ENCODE measurements at places on chromosomes 2 and 18.

DNA sequence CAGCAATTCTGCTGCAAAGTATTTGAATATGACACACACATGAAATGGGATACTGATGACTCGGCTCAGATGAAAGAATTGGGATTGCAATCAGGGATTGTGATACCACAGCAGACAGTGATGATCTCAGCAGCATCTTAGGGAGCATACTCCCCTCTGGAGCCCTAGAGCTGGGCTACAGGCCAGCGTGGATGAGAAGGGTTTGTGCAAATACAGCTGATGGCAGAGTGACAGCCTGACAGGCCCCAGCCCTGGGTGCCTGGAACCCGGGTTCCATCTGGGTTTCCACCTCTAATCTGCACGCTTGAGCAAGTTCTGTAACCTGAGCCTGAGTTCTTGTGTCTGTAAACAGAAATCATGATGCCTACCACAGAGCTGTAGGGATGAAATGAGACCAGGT is 418.0 kb downstream of the LRATD1 start:
- DNase-seq, result peak; percentile 30

DNA sequence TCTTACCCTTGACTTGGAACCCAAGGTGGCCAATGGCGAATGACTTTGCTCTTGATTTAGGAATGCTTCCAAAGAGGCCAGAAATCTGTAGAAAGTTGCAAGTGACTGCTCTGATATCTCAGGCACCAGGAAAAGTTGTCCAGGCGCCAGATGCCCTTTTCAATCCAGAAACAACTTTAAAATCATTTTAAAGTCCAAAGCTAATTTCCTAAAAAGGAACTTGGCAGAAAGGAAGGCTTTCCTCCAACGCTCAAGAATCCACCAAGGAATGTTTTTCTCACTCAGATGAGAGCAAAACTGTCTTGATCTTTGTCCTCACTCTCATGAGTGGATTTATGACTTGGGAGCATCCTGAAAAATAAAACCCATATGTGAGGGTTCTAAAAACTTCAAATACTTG is 5.3 kb downstream of the NGEF start:
- DNase-seq, result no peak

DNA sequence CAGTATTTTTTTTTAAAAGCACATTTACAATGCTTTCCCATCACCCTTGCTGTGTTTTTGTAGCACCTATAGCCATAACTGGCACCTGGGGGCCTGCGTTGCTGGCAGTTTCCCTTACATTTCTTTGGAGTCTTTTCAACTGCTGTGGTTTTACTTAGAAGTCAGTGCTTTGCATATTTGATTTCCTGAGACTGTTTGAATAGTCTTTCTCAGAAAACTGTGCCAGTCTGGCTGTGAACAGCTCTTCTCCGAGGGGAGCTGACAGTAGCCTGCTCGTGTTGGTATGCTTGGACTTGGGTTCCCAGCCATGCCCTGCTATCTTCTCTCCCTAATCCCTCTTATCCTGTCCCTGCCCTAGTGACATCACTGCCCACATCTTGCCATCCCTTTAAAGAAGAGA is 81.5 kb downstream of the DPP4 start:
- DNase-seq, result no peak

GRCh38 chr2:96801005-96801785 is 14.9 kb upstream of the CNNM3 start:
- DNase-seq, result no peak

DNA sequence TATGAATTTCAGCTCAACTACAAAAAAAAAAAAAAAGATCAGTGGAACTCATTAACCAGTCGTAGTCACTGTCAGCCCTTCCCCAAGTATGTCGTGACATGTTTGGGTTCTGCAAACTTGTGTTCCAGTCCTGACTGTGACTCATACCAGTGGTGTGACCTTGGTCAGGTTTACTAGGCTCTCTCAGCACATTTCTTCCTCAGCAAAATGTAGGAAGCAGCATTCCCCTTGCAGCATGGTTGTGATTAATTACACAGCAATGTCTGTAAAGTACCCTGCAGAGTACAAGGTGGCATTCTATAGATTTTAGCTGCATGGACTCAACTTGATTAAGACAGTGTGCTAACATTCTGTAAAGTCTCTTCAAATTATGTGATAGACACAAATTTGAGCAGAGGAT is 156.9 kb downstream of the LAMA1 start:
- DNase-seq, result no peak

- DNase-seq, result no peak
Measured at GRCh38 chr2:220281771-220282170, 654.3 kb downstream of the SLC4A3 start.

GRCh38 chr2:8632755-8633154 is 49.1 kb upstream of the ID2 start:
- no peak for DNase-seq

DNA sequence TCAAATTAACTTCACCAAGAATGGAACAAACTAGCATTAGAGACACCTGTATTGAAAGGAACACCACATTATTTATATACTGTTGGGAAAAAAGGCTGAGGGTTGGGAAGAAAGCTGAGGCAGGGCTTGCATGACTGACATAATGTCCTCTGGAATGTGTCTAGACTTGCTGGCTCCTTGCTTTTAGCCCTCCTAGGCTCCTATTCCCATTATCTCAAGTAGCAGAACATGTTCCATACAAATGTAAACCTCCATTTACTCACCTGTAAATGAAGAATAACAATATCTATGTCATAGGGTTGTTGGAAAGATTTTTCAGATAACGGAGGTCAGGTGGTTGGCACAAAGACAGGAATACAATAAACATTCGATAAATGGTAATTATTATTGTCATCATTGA is 976 bp upstream of the ACADL start:
- no peak for DNase-seq

- DNase-seq, result no peak
Measured at GRCh38 chr2:71463342-71463654, 9.9 kb downstream of the DYSF start.

GRCh38 chr2:213216461-213216860 is 65.0 kb upstream of the IKZF2 start:
- DNase-seq, result peak; percentile 69

DNA sequence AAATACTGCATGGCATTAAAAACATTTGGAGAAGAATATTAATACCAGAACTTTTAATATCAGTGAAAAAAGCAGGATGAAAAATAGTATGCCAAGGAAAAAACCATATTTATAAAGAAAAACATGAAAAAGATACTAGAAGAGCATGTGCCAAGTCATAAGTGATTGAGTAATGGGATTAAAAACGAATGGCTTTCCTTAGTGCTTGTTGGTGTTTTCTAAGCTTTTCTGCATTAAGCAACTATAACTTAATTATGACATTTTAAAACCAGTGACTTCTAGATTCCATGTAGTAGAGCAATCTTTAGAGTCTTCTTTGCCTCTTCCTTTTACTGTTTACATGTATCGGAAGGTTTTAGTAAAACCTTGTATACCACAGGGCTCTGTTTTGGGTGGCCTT is 6.6 kb downstream of the MAPRE3 start:
- no peak for DNase-seq

DNA sequence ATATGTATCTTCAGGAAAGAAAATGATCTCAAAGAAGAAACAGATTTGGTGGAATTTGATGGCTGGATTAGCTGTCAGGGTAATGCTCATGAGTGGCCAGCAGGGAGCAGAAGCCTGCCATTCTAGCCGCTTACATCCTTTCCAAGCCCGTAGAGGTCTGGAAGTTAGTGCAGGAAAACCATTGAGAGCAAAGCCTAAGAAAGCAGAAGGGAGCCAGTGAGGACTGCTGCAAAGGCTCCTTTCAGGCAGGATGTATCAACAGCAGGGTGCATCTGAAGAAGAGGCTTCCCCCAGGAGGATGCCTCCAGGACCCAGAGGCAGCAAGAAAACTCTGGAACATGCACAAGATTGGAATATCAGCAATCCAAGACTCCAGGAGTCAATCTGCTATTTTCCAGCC is 22.9 kb upstream of the LBH start:
- DNase-seq, result peak; percentile 58

- peak; percentile 86 for DNase-seq
Measured at GRCh38 chr2:144414324-144414845, 105.5 kb downstream of the ZEB2 start.

DNA sequence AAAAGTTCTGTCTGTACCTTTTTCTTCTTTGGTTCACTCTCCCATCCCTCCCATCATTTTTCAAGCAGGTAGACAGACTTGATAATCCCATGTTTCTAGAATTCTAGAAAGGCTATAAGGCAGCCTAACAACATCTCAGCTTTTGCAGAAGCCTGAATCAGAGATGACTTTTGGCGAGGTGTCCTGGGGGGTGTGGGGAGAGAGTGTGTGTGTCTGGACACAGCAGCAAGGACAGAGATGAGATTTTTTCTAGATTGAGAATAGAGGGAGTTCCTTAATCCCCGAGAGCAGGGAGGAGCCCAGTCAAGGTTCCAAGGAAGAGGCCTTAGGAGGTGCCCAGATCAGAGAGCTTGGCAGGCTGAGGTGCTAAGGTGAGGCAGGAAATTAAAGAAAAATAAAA is 22.0 kb upstream of the LAPTM4A start:
- DNase-seq, result no peak

- DNase-seq, result no peak
Measured at GRCh38 chr2:150400849-150401248, 86.6 kb downstream of the RND3 start.

DNA sequence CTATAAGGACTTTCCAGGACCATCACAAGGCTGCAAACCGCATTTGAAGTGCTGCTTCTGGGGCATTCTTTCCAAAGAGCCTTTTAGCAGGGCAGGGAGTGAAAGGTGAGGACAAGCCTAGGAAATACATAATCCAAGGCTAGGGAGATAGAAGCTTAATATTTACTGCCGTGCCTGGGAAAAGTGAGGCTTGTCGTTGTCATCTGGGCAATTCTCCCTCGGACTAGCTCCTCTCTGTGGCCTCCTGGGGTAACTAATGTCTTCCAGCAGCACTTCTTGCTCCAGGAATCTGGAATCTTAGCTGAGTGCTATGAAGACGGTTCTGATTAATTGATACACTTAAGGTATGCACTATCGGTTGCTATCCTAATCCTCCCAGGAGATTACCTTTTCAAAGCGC is 69.3 kb upstream of the ATL2 start:
- DNase-seq, result no peak

DNA sequence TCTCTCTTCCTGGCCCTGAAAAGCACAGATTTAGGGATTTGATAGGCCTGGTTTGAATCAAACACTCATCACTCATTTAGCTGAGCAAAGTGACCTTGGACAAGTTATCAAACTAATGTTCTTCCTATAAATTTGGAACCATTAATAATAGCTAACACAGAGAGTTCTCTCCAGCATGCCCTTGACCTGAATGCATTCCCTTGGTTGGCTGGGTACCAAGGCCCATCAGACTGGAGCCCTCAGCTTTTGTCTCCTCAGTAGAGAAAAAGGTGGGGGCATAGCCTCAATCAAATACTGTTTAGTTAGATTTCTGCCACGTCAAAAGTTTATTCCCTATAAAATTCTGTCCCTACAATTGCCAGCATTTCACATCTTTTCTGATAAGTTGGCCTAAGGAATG is 13.8 kb upstream of the MRPL19 start:
- no peak for DNase-seq

GRCh38 chr2:241653210-241653750 is 15.8 kb downstream of the ATG4B start:
- DNase-seq, result no peak

GRCh38 chr2:47652061-47652690 is 130.8 kb upstream of the MSH6 start:
- no peak for DNase-seq

- DNase-seq, result no peak
Measured at GRCh38 chr18:57980573-57981307, 63.3 kb upstream of the NEDD4L start.

- no peak for DNase-seq
Measured at GRCh38 chr2:212640428-212640827, 101.8 kb upstream of the ERBB4 start.

DNA sequence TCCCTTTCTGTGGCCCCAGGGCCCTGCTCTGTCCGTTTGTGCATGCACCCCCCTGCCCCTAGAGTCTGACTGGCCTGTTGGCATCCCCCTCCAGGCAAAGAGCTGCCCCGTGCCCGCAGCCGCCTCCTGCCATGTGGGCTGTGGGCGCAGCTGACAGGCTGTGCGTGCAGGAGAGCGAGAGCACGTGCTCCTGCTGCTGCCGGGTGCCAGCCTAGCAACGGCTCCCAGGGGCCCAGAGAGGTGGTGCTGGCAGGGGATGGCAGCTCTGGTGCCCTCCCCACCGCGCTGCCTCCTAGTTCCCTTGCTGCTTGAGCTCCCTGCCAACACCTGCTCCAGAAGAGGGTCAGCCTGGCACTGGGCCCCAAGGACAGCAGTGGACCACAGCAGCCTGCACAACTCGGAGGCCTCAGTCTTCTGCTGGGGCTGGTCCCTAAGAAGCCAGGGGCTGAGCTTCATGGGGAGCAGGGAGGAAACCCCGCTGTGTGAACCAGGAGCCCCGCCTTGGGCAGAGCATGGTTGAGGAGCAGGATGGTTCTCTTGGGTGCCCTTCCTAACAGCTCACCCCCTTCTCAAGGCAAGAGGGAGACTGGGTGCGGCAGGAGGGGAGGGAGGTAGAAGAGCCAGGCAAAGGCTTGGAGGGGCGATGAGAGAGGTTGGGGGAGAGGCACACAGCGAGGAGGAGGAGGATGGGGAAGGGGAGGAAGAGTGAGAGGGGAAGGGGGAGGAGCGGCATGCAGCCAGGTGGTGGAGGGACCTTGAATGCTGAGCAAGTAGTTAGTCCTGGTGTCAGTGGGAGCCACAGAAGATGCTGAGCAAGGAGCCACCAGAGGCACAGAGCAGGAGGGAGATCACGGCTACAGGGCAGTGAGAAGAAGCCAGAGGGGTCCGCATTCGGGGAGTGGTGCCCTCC is 23.8 kb upstream of the PTMA start:
- DNase-seq, result no peak

Data from stromal cell of bone marrow (primary cell).